ENCODE measurements at places on chromosomes 12 and 14.

- DNase-seq = no peak
Observed at GRCh38 chr12:27332407-27332713, 276 bp upstream of the BMAL2 start.

GRCh38 chr14:62557416-62557815 is 487.8 kb downstream of the KCNH5 start:
- DNase-seq = no peak

DNA sequence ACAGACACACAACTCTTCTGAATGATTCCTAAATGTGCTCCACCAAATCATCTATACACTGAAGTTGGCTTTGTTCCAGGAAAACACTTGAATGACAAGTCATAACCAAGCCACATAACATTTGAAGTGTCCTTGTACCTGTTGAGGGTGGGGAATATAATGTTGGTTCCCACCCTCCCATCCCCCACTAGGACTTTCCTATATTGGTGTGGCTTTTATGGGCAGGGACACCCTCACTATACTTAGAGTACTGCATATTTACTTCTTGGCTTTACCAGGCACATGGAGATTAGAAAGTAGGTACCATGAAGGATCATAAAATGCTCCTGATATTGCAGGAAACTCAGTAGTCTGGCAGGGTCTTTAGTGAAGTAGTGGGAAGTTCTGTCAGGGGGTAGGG is 9.7 kb upstream of the BHLHE41 start:
- DNase-seq = no peak

- DNase-seq = no peak
Observed at GRCh38 chr12:96053476-96054243, 18.3 kb upstream of the LTA4H start.

DNA sequence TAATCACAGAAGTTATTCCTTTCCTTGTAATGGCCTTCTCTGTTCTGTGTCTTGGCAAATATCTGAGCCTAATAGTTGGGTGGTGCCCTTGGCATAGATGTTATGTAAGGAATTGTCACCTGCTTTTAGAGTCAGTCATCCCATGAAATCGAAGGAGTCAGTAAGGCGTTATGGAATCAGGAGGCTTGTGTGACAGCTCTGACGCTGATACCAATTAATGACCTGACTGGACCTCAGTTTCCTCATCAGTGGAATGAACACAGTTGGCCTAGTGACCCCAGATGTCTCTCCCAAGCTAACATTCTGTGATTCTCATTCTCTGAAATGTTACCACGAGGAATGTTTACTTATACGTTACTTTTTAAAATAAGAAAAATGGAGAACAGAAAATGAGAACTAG is 32.1 kb downstream of the TXNRD1 start:
- DNase-seq = no peak

DNA sequence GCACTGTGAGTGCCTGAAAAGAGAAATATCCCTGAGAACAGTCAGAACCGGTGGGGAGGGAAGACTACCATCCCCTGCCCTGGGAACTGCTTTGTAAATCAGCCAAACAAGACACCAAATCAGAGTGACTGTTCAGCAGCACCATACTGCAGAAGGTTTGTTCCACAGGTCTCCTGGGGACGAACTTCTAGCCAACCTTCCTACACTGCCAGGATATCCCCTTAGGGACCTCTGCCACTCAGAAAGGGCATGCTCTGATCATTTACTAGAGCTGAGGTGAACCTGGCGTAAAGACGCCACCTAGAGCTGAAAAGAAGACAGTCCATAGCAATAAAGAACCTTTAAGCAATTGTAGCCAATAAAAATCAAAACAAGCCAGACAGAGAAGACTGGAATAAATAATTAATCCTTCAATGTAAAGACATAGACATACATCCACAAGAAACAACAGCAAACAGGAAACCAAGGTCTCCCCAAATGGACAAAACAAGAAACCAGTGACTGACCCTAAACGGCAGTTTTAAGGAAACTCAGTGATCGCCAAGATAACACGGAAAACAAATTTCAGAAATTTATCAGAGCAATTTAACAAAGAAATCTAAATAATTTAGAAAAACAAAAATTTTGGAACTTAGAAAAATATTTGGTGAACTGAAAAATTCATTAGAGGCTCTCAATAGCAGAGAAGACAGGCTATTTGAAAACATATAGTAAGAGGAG is 228.1 kb upstream of the AMIGO2 start:
- peak; percentile 48 for DNase-seq

GRCh38 chr12:127780881-127781280 is 486.1 kb upstream of the TMEM132C start:
- no peak for DNase-seq

- no peak for DNase-seq
Observed at GRCh38 chr12:132746613-132747012, 15.0 kb downstream of the ANKLE2 start.
